Colonic mucosa (tissue), 4 donors: ENCODE measurements at places on chromosomes 4 and X.
A peak's percentile ranks its signal among the peaks of the same experiment; 100 is the strongest.

DNA sequence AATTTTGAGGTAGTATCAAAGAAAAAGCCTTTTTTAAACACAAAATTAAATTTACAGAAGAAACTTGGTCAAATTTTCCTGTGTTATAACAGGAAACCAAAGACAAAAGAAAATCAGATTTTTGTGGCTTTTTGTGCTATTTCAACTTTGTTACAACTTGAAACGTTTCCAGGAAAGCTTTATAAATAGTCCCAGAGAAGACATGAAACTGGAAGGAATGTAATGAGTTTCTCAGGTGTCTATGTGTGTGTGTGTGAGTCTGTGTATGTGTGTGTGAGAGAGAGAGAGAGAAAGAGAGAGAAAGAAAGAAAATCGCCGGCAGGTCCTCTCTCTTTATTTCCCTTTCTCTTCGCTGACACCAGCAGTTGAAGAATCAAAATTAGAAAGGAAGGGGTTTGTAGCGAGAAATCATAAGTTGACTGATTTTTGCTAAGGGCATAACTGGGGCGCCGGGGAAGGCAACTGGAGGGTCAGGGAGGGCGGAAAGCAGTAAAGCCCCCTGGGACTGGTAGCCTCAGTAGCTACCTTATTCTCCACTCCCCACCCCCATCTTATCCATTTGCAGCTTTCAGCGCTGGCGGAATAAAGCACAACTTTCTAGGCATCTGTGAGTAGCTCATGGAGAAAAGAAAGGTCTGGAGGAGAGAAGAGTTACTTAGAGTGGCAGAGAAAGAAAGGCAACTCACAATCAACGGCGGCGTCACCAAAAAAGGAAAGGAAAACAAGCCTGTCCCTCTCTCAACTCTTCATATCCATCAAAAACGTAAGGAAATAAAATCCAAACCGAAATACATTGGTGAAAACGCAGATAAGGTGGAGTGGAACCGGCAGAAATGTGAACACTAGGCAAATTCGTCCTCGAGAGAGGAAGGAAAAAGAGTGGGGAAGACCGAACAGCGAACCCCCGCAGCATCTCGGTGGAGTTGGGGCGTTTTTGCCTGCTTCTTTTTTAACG lies 1.3 kb downstream of the TMEM47 start:
- no peak for DNase-seq

- DNase-seq: no peak
Observed at GRCh38 chr4:182242787-182243186, 415 bp upstream of the TENM3 start.

GRCh38 chrX:646796-647195 lies 16.2 kb downstream of the SHOX start:
- DNase-seq: no peak

DNA sequence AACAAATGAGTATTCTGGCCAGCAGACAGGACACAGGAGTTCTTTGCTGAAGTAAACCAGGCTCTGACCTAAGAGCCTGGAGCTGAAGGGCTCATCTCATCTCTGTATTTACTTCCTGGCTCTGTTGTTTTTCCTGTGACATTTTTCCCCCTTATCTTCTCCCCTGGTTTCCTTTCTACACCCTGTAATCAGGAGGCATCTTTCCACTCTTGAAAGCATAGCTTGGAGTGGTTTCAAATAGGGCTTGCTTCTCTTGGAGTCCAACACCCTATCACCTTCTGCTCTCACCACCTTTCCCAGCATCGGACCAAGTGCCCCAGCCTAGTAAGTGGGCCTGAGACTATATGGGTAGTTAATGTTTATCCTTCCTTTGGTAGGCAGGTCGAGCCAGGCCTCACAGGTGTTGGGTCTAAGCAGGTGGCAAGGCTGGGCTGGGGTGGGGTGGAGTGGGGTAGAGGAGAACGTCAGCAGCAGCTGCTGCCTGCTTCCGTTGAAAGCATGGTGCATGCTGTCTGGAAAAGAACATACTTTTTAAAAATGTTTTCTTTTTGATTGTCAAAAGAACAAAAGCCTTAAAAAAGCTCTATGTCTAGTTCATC lies 1.2 kb downstream of the DRP2 start:
- DNase-seq: peak; percentile 52

DNA sequence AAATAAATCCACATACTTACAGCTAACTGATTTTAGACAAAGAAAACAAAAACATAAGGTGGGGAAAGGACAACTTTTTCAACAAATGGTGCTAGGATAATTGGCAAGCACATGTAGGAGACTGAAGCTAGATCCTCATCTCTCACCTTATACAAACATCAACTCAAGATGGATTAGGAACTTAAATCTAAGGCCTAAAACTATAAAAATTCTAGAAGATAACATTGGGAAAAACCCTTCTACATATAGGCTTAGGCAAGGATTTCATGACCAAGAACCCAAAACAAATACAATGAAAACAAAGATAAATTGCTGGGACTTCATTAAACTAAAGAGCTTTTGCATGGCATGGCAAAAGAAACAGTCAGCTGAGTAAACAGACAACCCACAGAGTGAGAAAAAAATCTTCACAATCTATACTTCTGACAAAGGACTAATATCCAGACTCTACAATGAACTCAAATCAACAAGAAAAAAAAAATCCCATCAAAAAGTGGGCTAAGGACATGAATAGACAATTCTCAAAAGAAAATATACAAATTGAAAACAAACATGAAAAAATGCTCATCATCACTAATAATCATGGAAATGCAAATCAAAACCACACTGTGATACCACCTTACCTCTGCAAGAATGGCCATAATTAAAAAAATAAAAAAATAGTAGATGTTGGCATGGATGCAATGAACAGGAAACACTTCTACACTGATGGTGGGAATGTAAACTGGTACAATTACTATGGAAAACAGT lies 14.1 kb upstream of the AFP start:
- no peak for DNase-seq

- no peak for DNase-seq
Observed at GRCh38 chr4:159216834-159217233, 114.0 kb downstream of the RAPGEF2 start.

DNA sequence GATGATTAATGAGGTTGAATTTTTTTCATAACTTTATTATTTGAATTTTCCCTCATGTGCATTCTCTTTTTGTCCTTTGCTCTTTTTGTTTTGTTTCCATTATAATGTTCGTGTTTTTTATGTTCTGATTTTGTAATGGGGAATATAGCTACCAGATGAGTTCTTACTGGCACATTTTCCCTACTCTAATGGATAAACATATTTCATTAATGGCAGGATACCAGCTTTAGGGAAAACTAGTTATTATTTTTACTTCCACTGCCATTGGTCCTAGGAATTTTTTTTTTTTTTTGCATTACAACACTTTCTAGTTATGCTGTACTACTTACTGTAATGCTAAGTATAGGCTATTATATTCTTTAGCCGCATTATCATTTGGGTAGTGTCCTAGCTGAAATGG lies 286.3 kb downstream of the SPRY1 start:
- no peak for DNase-seq

- no peak for DNase-seq
Observed at GRCh38 chr4:90689739-90690138, 562.5 kb downstream of the CCSER1 start.

DNA sequence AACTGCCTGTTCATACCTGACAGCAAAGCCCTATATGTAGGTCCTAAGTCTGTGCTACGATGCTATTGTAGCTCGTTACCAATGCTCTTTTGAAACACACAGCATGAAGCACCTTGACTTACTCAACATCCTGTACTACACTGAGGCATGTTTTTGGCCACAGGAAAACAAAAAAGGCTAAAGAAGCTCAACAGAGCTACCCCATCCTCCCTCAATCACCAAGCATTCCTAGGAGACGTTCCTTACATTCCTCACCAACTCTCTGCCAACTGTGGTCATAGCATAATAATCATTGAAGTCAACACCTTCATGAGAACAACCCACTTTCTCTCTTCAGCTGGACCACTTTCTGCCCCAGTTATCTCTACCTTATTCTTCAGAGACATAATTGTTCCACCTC lies 73.7 kb upstream of the SLC25A43 start:
- DNase-seq: no peak

DNA sequence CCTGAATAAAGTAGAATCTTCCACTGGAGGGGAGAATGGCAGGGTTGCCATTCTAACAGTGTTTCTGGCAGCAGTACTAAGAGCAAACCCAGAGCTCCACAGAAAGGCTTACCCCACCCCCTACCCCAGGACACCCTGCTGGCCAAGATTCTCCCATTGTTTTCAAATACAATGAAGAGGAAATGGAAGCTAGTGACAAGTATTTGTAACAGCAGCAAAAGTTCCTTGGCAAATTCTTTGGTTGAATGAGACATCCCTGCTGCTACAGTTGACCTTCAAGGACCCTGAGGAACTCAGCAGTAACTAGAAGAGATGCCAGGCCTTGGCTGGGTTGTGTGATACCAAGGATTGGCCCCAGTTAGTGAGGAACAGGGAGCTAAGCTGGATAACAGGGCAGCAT lies 124.2 kb upstream of the DGKK start:
- DNase-seq: no peak

DNA sequence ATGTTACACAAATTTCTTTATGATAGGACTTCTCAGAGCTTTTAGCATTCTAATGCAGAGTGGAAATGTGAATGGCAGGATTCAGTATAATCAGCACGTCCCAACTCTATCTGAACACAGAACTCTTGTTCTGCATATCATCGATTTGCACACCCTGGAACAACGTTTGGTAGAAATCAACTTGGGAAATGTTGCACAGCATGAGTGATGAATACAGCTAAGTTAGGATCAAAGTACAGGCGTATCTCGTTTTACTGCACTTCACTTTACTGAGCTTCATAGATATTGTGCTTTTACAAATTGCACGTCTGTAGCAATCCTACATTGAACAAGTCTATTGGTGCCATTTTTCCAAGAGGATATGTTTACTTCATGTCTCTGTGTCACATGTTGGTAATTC lies 70.8 kb downstream of the SMARCA1 start:
- no peak for DNase-seq

- no peak for DNase-seq
Observed at GRCh38 chr4:147367891-147368290, 113.0 kb upstream of the EDNRA start.

- DNase-seq: no peak
Observed at GRCh38 chr4:162791226-162791625, 375.5 kb downstream of the NAF1 start.

DNA sequence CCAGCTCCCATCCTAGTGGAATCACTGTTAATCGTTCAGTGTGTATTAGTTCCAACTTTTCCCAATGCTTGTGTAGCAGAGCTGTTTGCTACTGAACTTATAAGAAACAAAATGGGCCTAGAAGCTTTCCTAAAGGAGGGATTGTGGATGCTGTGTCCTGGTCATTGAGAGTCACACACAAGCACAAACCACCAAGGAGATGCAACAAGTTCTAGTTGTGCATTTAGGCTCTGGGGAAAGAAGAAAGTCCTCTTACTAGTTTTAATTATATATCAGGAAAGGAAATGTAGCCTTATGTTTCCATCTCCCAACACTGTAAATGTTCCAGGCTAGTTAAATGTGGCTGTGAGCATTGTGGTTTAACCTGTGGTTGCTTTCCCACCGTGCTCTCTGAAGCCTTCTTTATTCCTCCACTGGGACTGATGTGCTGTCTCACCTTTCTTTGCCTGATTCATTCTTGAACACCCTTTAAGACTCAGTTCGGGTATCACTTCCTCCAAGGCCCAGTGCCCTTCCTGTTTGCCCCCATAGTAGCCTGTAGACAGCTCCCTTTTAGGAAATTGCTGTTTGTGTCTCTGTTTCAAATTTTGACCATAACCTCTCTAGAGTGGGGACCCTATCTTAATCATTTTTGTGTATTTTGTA lies 34.3 kb downstream of the ATP10D start:
- DNase-seq: no peak

DNA sequence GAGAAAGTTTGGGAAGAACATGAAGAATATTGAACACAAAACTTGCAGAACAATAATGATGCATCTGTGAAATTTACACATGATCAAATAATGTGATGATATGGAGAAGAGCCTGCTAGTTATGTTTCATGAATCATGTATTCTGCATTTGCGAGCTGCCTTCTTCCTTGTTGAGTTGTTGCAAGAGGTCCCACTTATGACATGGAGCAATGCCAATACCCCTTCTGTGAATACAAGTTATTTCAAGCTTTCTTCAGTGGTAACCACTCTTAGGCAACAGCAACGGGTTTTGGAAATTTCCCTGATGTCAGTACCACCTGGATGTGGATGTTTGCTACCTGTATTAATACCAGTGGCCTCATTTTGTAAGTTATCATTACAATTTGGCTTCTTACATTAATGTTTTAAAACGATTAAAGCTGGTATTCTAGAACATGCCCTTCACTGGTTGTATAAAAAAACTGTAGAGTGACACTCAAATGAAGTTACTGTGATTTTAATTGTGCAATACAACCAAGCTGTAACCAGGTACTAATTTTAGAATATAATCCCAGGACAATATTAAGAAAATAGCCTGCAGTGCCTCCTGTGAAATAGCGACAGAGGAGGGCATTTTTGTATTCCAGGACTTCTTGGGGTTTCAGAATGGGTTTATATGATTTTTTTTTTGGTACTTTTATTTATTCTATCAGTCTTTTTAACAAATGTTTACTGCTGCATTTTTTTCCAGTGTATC lies 25.3 kb downstream of the IQCM start:
- DNase-seq: no peak

GRCh38 chrX:20265726-20266681 lies 705 bp downstream of the RPS6KA3 start:
- peak; percentile 27 for DNase-seq

DNA sequence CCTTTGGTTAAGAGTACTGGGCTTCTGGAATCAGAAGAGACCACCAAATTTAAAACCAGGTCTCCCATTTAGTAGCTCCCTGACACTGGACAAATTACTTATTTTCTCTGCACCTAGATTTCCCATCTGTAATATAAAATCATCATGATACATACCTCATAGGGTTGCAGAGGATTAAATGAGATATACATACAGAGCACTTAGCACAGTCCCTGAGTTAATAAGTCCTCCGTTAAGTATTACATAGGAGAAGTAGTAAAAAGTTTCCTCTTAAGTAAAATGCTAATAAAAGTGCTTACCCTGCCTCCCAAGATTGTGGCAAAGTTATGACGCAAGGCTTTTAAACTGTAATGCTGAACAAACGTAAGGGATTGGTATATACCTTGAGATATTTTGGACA lies 539 bp upstream of the CHIC1 start:
- DNase-seq: no peak

GRCh38 chr4:3046162-3046561 lies 28.2 kb downstream of the HTT-AS start:
- DNase-seq: no peak

DNA sequence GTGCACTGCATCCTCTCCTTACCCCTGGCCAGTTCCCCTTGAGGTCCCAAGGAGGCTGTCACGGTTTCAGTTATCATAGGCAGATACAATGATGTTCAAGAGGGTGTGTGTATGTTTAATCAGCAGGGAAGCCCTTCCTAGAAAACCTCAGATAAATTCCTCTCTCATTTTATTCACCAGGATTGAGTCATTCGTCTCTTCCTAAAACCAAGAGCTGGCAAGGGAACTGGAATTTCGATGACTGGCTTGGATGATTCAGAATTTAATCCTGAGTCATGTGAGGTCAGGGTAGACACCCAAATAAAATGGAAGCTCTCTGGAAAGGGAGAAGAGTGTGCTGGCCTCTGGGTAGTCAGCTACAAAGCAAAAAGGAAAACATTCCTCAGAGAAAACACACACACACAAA lies 106.2 kb upstream of the RAPGEF2 start:
- DNase-seq: no peak

- no peak for DNase-seq
Observed at GRCh38 chrX:136773648-136774047, 7.1 kb downstream of the ARHGEF6 start.
